Subcutaneous preadipocyte (primary cell): ENCODE measurements at places on chromosomes 4 and X. TPM values are rescaled to one million over a fixed set of nuclear protein-coding genes. Genes with fewer than 3 reads are reported as not detected.

The GPM6B gene
- total RNA-seq, result 8.6 and 40.8 TPM in 2 replicates

The TCP11X2 gene
- total RNA-seq, result not detected in 2 replicates

The FAM184B gene
- under 0.01 TPM in 1 of 2 replicates, not detected in the other for total RNA-seq

The PNMA6F gene
- not detected in 2 replicates for total RNA-seq

The ADAMTS3 gene
- total RNA-seq, result 1.1 and 1.2 TPM in 2 replicates
